ENCODE measurements at places on chromosomes 5 and 9.

DNA sequence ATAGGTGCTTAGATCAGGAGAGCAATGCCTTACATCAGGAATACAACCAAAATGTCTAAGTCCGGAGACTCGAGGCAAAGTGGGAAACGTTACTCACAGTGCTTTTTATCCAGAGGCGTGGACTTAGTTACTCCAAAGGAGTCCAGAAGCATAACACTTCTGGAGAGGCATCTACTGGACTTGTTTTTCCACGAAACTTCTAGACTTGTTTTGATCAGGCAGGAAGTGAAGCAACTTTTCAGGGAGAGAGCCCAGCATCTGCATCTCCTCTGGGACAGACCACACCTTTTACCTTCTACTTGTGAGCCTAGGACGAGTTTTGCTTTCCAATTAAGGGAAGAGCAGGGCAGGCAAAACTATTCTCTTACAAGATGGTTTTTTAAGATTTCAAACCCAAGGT, 1.2 kb upstream of the TJP2 start:
- no peak for DNase-seq

DNA sequence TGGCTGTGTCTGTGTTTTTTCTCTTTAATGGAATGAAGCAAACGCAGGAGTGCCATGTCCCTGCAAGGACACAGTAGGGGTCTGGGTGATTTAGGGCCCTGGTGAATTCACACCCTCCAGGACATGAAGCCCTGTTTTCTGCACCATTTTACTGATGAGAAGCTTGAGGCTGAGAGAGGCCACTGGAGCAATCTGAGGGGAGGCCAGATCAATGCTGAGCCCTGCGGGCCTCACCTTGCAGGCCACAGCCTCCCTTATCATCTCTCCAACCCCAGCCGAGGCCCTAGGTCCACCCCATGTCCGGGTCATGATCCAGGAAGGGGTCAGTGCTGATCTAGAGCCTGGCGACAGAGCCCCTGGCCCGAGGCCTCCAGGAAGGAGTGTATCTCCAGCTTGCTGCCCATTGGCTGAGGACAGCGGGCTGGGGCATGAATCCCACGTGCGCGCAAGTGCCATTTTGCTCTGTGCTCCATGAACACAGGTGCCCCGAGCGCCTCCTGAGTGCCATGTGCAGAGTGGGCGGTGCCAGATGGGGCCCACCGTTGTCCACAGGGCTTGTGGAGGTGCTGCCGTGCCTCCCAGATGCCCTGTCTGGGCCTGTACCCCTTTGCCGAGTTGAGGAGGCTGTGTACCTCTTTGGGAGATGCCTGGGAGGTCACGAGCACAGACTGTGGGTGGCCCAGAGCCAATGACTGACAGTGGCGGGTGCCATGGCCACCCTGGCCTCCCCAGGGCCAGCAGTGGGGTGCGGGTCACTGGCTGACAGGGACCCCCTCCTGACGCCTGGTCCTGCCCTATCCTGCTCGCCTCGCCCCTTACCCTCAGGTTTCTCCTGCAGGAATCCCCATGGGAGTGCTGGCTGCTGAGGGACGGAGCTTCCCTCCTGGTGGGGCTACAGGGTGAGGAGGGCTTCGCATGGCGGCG, 32.3 kb upstream of the LPCAT1 start:
- DNase-seq, result no peak

DNA sequence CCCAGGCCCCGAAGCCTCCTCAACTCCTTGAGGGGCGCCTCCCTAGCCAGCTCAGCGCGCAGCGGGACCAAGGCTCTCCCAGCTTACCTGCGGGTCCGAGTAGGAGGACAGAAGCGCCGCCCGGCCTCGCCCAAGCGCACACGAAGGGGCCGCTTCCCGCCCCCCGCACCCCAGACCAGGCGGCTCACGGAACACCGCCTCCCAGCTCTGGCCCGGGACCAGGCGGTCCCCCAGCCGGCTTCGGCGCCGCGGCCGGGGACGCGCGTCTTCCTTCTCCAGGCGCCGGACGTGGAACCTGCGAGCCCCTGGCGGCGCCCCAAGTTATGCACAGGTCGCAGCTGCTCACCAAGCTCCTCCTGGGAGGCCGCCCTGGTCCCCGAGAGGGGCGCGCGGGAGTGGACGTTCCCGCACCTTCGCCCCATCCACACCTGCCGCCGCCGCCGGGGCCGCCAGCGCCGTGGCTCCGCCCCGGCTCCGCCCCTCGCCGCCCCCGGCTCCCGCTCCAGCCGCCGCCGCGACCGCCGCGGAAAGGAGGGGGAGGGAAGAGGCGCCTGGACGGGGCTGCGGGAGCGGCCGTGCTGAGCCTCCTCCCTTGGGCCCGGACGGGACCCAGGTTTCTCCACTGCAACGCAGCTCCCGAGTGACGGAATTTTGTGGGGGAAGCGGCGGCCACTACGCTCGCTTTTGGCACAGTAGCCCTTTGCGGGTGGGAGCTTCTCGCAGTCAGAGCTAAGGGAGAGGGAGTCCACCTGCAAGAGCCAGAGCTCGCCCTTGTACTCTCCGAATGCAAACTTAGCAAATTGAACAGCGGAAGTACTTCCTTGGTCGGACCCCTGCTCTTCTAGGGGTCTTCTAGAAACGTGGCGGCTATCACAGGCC, 77.5 kb upstream of the IFNE start:
- DNase-seq, result no peak

DNA sequence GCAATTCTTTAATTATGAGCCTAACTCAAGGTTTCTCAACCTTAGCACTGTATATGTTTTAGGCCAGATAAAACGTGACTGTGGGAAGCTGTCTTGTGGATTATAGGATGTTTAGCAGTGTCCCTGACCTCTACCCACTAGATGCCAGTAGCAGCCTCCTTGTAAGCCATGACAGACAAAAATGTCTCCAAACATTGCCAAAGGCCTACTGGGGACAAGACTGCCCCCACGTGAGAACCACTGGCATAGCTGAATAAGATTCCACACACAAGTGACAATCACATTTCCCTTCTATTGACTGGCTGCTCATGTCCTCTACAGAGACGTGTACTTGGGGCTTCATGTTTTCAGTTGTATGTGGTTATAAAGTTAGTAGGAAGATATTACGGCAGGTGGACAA, 55.4 kb downstream of the GOLM1 start:
- no peak for DNase-seq

DNA sequence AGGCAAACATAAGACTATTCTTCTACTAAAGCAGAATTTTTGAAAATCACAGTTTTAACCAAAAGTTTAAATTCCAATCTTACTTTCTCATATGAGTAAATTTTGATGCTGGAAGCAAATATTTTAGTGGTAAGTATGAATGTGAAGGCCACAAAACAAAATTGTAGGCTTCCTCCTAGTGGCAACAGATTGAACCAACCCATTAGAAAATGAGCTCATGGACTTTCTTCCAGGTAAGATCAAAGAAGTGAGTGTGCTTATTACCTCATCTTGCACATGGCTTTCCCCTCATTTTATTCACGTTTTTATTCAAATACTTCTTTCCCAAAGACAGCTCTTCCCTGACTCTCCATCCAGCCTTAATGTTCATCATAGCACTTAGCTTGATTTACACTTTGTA, 16.5 kb upstream of the RLN2 start:
- no peak for DNase-seq

All from inflammatory macrophage treated with lipopolysaccharide for 1 hour (primary cell).